ENCODE measurements at places on chromosomes 6 and 20.

DNA sequence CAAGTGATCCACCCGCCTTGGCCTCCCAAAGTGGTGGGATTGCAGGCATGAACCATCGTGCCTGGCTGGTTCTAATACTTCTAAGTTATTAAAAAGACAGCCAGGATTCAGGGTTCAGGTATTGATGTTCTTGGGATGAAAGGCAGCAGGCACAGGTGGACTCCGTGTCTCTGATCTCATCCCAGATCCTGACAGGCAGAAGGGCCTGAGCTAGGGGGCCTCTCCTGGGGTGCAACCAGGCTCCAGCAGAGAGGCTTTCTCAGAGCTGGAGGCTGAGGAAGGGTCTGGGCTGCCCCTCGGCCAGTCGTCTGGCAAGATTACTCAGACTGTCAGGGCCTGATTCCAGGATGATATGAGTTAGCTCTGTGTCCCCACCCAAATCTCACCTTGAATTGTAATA lies 106.3 kb downstream of the SCML4 start:
- DNase-seq: no peak

GRCh38 chr6:94184666-94185464 lies 765.5 kb upstream of the EPHA7 start:
- no peak for DNase-seq

- peak; percentile 31 for DNase-seq
Measured at GRCh38 chr6:35757456-35758123, 18.8 kb upstream of the CLPSL2 start.

DNA sequence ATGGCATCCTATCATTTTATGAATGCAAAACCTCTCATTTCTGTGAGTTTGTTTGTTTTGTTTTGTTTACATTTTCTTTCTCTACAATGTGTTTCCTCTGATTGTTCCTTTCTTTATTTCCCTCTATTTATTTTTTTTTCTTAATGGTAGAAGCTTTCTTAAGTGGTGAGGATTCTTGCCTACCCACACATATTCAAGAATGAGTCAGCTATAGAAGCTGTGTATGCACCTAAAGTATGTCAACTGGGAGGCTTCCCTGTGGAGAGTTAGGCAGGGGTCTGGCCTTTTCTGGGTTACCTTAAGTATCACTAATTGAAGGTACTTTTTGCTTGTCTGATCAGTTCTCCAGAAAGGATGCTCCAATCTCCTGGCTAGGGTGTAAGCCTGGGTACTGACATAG lies 354.0 kb downstream of the ESR1 start:
- DNase-seq: no peak

GRCh38 chr6:43877463-43878126 lies 107.6 kb downstream of the VEGFA start:
- no peak for DNase-seq

DNA sequence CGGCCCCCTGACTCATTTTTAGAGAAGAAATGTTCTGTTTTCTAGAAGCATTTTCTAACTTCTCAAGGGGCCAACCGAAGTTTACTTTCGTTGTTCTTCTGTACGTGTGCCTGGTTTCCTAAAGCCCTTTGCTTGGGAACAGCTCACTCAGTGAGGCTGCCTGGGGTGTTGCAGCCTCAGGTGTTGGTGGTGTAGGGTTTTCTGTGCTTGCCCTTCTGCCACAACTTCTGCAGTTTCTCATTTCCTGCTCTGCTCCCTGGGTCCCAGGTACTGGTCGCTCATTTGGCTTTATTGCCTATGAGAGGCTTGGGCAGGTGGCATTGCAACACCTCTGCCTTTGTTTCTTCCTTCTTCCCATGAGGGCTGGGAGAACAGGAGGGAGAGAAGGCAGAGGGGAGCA lies 278.3 kb downstream of the SOX4 start:
- DNase-seq: no peak

DNA sequence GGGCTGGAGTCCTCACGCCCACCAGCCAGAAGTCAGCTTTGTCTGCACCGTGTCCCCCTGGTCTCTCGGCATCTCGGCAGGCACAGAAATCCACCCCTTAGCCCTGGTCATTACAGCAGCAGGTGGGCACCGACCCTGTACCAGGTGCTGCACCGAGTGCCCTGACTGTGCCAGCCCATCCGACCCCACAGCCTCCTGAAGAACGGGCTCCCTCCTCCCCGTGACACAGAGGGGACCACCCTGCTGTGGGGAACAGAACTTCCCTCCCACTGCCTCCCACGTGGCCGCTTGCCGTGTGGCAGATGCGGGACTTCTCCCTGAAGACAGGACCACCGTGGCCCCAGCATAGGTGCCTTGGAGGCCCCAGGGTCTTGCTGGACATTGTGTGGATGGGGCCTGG lies 161.2 kb downstream of the TAF4 start:
- DNase-seq: no peak

- no peak for DNase-seq
Measured at GRCh38 chr6:165984729-165985275, 182.8 kb downstream of the TBXT start.

- peak; percentile 46 for DNase-seq
Measured at GRCh38 chr6:35445691-35446090, 6.4 kb upstream of the FANCE start.

GRCh38 chr20:2756056-2756611 lies 44.3 kb downstream of the CPXM1 start:
- DNase-seq: peak; percentile 28

DNA sequence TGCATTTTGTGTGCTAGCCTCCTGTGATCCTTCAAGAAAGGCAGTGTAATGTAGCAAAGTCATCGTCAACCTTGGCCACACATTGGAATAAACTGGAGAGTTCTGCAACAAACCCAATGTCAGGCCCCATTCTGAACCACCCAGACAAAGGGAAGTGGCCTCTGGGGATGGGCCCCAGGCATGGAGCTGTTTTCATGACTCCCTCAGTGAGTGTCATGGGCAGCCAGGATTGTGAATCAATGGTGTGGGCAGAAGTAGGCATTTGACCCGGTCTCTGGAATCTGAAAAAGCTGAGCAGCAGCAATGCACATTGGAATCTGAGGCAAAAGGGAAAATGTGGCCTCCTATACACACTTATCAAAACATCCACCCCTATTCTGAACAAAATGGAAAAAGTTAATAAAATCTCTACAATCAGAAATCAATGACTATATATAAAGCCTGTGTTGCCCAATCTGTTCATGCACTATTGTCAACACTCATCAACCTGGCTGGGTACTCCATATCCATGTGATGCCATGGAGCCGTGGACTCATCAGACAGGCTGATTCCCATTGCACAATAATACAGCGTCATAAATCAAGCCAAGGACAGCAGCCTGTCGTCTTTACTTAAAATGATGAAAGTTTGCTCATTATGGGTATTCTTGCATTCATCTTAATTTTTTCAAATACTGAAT lies 134.9 kb upstream of the STMND1 start:
- no peak for DNase-seq

- no peak for DNase-seq
Measured at GRCh38 chr6:56242346-56242745, 5.0 kb downstream of the COL21A1 start.

DNA sequence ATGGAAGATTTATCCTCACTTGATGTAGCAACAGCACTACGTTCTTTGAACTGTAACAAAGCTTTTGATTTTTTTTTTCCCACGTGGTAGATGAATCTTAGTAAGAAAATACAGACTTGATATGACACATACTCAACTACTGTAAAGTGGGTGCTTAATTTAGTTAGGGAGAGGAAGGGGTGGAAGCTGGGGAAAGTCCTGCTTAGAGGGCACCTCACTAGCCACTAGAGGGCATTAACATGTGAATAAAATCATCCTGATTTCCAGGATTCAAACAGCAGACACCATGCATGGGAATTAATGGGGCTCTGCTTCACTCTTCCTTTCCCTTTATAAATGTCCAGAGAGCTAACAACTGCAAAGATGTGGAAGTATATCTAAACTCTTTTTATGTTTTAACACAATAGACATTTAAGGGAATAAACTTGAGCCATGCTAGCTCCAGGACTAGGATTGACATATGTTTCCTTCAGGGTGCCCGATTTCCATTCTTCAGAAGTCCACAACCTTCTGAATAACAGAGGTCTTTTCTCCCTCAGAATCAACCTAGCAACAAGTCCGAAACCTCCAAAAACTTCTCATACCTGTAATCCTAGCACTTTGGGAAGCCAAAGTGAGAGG lies 250.1 kb downstream of the ATXN1 start:
- peak; percentile 63 for DNase-seq

- DNase-seq: no peak
Measured at GRCh38 chr20:48164034-48164433, 378.8 kb upstream of the SULF2 start.

GRCh38 chr6:80402266-80402665 lies 295.8 kb downstream of the BCKDHB start:
- no peak for DNase-seq

GRCh38 chr6:27791182-27791943 lies 120.8 kb downstream of the OR2B2 start:
- DNase-seq: peak; percentile 72

DNA sequence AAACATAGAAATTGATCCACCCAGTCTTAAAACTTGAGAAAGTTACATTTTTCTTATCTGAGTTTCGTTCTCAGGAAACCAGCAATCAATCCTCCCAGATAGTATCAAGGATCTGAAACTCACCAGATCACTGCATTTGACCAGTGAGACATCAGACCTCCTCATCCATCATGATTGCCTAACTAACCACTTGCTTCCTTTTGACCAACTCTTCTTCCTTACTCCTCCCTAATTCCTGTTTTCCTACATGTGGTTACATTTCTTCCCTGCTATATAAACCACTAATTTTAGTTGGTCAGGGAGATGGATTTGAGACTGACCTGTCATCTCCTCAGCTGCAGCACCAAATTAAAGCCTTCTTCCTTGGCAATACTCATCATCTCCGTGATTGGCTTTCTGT lies 357.1 kb upstream of the POU3F2 start:
- no peak for DNase-seq

DNA sequence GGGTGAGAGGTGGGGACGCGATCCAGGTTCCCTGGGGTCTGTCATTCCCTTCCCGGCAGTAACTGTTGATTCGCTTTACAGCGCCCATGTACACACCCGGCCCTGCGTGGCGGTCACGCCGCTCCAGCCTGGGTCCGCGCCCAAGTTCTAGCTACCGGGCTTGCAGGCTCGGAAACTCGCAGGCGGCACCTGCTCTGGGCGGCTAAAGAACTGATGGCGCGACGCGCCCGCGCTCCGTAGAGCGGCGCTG lies 1.4 kb upstream of the POU3F2 start:
- DNase-seq: peak; percentile 39

DNA sequence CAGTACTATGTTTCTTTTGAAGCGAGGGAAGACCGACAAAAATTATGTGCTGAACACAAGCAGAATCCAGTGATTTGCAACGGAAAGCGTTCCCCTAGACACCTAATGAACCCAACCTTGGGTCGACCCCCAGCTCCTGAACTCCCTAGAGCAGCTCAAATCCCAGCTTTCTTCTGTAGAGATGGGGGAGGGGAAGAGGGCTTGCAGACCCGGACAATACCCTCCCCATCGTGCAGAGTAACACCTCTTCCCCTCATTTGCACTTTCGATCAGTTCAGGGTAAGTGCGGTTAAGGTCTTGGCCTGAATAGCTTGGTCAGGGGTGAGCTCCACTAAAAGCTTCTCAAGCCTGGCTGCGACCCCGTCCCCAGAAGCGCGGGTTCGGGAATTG lies 404 bp downstream of the CEP162 start:
- DNase-seq: no peak

GRCh38 chr6:99711925-99712324 lies 105.3 kb downstream of the PRDM13 start:
- DNase-seq: no peak

GRCh38 chr20:51356871-51357270 lies 185.6 kb downstream of the NFATC2 start:
- DNase-seq: no peak

- DNase-seq: no peak
Measured at GRCh38 chr6:163589387-163589786, 174.9 kb downstream of the QKI start.

DNA sequence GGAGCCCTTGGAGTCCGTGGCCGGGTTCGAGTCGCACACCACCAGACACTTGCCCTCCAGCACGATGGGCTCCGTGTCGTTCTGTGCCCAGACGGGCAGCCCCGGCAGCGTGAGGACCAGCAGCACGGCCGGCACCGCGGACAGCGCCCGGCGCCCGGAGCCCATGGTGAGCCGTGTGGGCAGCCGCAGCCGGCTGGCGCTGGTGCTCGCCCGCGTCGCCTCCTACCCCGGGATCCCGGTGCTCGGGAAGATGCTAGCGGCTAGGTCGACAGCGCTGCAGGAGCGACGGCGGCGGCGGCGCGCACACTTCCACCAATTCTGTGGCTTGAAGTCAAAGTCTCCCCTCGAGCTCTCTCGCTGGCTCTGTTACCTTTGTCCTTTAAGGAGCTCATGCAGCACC lies 1.3 kb downstream of the CBLN4 start:
- no peak for DNase-seq

- DNase-seq: no peak
Measured at GRCh38 chr6:130787726-130788500, 39.3 kb upstream of the SMLR1 start.

DNA sequence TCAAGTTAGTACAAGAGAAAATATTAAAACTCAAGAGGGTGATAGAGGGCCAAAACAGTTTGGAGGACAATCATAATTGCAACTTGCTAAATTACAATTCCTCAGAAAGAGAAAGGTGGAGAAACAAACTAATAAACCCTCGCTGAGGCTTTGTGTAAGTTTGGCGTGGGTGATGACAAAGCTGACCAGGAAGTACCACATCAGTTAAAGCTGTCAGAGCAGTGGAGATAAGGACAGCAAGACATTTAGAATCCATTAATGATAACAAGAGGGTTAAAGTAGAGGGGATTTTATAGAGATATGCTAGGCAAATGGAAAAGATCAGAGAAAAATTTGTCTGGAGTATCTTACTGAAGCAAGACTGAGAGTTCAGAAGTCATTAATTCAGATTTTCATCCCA lies 334.4 kb downstream of the TFAP2B start:
- DNase-seq: no peak

DNA sequence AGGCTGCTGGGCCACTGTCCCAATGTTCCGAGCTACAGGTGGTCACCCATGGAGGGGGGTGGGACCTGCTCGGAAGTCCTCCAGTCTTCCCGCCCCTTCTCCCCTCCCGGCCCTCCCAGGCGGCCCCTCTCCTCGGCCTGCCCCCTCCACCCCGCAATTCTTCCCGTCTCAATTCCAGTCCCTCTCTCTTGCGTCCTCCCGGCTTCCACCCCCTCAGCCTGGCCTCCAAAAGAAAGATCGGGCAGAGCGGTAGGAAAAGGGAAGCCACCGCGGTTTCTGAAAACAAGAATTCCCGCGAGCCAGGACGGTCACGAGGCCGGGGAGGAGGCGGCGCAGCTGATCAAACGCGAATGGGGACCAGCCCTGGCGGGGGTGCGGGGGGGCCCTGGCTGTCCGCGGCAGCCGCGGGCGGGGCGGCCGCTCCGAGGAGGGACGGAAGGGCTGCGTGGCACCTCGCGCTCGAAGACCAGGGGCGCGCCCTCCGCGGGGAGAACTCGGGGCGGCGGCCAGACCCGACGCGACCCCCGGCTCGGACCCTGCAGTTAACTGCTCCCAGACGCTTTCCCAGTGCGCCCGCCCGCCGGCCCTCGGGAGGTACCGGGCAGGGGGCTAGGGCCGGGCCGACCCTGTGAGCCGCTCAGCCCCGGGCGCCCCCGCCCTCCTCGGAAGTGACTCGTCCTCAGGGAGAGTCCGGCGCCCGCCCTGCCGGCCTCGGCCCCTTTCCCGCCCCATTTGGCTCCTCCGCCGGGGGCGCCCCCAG lies 1.0 kb downstream of the PXDC1 start:
- DNase-seq: no peak

GRCh38 chr6:12147557-12148316 lies 135.6 kb downstream of the HIVEP1 start:
- no peak for DNase-seq

GRCh38 chr20:3000852-3001523 lies 42.4 kb upstream of the GNRH2 start:
- peak; percentile 18 for DNase-seq

GRCh38 chr6:70797625-70798024 lies 129.9 kb downstream of the SMAP1 start:
- DNase-seq: no peak
